ENCODE measurements at places on chromosomes 3 and 15.

DNA sequence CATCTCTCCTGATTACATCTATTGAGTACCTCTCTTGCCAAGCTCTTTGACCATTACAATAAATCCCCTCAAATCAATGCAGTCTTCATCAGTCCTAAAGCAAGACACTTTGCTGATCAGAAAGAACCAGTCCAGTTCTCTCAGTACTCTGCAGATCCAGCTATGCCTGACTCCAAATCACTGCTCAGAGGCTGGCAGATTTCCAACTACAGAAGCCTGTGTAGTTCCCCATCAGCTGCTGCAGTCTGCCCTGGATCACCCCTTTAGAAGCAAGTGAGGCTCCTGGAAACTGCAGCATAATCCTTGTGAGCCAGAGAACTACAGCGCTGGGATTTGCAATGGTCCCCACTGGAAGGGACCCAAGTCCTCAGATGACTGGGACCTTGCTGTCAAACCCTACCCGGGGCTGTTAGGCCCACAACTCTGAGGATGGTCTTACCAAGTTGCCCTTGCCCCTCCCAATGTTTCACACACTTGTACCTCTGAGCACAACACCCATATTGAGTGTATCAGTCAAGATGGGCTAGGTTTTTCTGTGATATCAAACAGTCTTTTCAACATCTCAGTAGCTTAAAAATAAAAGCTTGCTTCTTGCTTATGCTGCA is 81.9 kb upstream of the TOPAZ1 start:
- DNase-seq, result no peak

DNA sequence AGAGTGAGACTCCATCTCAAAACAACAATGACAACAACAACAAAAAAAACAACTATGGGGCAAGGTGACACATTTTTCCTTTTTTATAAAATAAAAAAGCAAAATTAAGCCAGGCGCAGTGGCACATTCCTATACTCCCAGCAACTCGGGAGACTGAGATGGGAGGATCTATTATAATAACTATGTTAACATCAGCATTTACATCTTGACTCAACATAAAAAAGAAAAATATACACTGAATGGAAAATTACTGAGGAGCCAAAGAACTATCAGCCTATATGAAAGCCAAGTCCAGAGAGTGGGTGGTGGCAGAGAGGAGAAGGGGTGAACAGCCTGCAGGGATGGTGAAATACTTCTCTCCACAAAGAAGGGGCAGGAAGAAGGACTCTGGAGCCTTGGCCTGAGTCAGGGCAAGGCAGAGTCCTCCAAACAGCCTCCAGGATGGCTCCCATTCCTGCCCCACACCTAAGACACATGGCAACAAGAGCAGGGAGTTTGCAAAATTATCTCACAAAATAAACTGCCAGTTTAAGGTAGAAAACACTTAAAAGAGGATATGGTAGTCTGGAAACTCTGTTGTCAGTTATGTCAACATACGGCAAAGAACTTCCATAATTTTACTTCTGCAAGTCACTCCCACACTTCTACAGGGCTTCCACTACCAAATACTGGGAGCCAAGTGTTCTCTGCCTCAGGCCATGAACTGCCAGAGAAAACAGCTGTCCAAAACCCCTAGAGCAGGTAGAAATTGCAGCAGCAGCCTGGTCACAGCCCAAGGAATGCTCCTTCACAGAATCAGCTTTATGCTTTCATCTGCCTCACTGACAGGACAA is 25.9 kb downstream of the HSPBAP1 start:
- no peak for DNase-seq

DNA sequence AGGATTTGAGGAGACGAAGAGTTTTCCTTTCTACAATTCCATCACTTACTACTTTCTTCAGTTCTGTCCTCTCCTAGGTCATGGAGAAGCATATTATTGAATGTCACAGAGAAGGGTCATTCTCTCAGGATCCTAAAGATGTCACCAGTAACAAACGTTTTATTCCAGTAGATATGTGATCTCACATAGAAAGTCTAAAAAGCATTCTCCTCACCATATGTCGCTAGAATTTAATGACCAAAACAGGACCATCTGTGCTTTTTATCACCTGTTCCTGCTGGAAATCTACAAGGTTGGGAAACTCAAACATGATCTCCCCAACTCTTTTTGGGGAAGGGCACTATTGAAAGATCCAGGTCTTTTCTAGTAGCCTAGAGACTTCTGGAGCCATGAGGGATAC is 24.0 kb upstream of the FRMD5 start:
- DNase-seq, result no peak

DNA sequence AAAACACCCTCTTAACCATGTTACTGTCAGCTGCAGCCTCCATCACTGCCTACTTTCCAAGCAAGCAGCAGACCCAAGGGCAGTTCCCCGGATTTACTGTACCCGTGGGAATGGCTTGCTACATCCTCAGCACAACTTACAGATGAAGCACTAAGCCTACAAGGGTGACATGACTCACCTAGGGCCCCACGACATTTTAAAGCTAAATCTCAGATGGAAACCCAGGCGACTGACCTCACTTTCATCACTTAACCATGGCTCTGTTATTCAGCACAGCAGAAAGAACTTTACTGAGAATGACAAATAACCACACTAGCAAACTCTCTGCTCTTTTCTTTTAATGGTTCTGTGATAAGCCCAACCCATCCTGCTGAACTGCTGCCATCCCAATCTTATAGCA is 65.6 kb downstream of the SUMF1 start:
- no peak for DNase-seq

DNA sequence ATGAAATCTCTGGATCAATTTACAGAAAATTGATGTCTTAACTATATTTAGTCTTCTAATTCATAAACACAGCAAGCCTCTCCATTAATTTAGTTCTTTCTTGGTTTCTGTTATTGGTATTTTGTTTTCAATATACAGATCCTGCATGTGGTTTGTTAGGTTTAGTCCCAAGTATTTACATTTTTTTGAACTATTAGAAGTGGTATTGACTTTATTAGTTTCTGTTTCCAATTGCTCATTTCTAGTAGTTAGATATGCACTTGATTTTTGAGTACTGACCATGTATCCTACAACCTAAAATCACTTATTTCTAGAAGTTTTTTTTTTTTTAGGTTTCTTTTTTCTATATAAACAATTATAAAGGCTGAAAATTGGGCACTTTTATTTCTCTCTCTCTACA is 335.9 kb downstream of the CHST2 start:
- no peak for DNase-seq

DNA sequence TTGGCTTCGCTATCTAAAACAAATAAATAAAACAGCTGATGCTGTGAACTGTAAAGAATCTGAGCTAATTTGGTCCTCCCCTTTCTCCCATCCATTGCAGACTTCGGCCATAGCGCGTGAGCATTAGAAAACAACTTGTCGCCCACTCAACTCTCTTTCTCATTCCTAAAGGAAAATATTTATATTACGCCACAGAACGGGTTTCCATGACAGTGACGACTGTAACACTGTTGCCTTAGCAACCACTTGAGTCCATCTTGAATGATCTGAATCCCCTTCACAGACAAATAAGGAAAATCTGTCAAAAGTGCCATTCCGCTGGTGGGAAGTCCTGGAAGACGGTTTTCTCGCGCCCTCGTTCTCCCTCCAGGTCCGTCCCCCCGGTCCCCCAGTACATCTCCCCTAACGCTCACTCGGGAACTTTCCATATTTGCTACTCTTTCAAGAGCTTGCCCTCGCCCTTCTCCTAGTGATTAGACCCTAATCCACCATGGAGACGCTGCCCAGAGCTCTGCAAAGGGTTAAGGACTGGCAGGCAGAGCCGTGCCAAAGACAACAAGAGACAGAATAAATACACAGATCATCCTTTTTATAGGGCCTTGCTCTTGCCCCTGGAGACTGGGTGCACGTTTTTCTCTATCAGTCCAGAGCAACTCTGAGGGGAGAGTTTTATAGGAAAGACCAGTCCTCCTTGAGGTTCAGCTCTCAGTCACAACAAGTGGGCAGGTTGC is 50.5 kb downstream of the CRYGS start:
- no peak for DNase-seq
